ENCODE measurements at places on chromosomes 16 and 17.
A peak's percentile ranks its signal among the peaks of the same experiment; 100 is the strongest.

DNA sequence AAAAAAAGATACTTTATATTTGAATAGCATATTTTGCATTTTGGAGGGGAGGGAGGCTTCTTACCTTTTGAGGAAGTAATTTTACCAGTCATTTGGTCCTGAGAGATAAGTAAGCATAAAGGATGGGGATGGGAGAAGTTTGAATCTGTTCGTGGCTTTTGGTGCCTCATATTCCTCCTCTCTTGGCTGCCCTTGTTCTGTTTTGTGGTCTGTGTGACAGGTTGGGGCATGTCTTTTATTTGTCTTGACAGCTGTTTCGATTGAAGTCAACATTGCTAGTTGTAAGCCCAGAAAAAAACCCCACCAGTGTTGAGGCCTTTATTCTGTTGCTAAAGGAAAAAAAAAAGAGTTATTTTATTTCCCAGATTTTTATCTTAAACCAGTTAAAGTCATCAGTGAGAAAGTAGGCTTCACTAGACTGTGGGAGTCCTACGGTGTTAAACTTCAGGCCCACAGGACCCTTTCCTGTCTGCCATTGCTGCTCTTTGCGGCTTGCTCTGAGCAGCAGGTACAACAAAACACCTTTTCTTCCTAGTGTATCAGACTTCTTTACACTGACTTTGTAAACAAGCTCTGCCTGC is 11.4 kb downstream of the SLC7A6 start:
- peak; percentile 72 for DNase-seq

DNA sequence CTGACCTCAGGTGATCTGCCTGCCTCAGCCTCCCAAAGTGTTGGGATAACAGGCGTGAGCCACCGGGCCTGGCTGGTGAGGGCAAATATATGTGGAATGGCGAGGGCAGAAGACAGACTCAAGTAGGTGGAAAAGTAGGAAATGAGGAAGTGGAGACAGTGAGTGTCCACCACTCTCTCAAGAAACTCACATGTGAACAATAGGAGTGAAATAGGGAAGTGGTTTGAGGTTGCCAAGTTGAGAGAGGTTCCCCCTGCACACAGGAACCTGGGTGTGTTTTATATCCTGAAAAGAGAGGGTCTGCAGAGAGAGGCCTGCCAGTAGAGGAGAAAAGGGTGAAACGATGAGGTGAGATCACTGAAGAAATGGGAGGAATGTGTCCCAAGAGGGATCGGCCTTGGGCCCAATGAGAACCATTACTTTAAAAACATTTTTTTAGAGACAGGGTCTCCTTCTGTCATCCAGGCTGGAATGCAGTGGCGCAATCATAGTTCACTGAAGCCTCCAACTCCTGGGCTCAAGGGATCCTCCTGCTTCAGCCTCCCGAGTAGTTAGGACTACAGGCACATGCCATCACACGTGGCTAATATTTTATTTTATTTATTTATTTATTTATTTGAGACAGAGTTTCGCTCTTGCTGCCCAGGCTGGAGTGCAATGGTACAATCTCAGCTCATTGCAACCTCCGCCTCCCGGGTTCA is 17.1 kb upstream of the CORO1A start:
- DNase-seq: peak; percentile 7

DNA sequence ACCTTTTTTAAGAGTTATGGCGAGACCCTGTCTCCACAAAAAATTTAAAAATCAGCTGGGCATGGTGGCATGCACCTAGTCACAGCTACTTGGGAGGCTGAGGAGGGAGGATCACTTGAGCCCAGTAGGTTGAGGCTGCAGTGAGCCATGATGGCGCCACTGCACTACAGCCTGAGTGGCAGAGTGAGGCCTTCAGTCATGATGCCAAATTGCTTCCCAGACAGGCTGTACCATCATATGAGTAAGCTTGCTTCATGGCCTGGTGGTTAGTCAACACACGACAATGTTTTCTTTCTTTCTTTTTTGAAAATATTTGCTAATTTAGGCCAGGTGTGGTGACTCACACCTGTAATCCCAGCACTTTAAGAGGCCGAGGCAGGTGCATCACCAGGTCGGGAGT is 12.5 kb downstream of the NTAN1 start:
- DNase-seq: no peak

- no peak for DNase-seq
Measured at GRCh38 chr17:54439816-54440215, 460.8 kb upstream of the TOM1L1 start.

DNA sequence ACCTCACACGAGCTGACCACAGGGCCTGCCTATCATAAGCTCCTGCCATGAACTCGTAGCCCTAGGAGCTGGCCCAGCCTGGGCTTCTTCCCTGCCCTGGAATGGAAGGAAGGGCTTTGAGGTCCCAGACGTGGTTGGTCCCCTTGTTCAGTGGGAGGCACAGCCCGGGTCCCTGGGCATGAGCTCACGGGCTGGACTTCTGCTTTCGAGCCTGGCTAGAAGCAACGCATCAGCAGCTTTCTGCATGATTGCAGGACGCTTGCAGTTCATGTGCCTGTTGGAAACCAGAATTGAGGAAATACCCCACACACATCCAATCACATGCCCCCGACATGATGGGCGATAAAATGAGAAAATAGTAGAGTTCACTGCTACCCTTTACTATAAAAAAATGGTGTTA is 293.3 kb downstream of the MAF start:
- DNase-seq: no peak

- no peak for DNase-seq
Measured at GRCh38 chr17:33120103-33120502, 128.5 kb downstream of the SPACA3 start.

GRCh38 chr16:14121872-14122271 is 50.8 kb downstream of the MRTFB start:
- no peak for DNase-seq

- DNase-seq: peak; percentile 24
Measured at GRCh38 chr17:82775001-82775823, 23.3 kb downstream of the TBCD start.

- peak; percentile 48 for DNase-seq
Measured at GRCh38 chr17:80667462-80668277, 123.0 kb downstream of the RPTOR start.

DNA sequence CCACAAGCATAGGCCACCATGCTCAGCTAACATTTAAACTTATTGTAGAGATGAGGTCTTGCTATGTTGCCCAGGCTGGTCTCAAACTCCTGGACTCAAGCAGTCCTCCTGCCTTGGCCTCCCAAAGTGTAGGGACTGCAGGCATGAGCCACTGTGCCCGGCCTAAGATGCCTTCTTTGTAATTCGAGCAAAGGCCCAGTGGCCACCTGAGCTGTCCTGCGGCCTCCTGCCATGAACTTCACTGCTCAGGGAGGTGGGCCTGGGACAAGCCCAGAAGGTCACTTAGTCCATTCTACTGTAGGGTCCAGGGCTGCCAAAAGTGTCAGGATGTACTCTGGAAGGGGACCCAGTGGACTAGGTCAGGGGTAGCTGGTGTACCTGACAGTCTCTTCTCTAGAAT is 30.5 kb downstream of the DHX38 start:
- DNase-seq: no peak

DNA sequence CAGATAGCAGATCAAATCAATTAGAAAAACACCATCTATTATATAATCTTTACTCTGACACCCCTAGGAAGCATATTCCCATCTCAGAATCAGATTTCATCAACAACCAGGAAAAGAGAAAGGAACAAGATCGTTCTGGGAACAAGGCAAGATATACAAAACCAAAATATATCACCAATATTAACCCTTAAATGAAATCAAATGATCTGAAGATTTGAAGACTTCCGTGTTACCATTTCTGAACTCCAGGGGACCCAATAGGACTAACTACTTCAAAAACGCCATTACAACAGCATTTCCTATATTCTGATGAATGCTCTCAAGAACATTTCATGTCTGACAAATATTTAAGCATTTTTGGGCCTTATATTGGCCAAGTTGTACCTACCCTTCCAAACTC is 624.2 kb upstream of the ZFHX3 start:
- no peak for DNase-seq

GRCh38 chr16:60582528-60582927 is 1453.7 kb downstream of the CDH8 start:
- no peak for DNase-seq

GRCh38 chr17:36730857-36731490 is 129.6 kb downstream of the MRM1 start:
- DNase-seq: no peak

DNA sequence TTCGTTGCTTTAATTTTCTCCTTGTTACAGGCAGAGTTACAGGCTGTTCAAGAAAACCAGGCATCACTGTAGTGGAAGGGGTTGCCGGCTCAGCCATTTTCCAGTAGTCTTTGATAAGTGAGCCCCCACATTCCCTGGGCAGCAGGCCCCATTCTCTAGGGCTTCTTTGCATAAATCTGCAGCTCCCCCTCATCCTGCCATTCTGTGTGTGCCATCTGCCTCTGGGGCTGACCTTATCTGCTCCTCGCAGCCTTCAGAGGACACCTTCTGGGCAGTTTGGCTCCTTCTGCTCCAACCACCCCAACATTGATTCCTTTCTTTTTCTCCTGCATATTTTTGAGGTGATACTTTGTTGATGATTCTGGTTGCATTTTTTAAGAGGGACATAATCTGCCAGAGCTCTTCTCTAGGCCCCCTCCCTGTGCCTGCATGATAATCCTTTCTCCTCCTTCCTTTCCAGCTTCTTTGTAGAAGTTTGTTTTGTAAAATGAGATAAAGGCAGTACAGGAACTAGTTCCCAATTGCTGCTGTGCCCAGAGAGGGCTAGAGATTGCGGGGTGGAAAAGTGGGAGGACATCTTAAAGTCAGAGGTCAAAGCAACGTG is 17.1 kb downstream of the RND2 start:
- DNase-seq: no peak

DNA sequence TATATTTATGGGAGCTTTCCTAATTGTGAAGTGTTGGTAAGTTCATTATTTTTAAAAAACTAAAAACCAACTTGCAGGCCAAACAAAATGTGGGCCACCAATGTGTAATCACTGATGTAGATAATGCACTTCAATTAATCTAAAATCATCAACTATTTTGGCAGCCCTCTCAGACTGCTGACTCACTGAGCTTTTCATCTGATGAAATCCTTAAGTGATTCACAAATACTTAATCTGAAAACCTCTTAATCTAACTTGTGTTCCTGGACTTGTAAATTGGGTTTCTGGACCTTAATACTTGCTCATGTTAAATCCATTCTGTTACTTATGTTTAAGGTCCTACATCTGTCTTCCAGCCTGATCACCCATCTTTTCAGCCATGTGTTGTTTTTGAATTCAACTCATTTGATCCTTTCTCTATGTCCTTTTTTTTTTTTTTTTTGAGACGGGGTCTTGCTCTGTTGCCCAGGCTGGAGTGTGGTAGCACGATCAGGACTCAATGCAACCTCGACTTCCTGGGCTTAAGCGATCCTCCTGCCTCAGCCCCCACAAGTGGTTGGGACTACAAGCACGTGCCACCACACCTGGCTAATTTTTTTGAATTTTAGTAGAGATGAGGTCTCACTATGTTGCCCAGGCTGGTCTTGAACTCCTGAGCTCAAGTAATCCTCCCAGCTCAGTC is 39.0 kb downstream of the PRKCB start:
- DNase-seq: no peak

DNA sequence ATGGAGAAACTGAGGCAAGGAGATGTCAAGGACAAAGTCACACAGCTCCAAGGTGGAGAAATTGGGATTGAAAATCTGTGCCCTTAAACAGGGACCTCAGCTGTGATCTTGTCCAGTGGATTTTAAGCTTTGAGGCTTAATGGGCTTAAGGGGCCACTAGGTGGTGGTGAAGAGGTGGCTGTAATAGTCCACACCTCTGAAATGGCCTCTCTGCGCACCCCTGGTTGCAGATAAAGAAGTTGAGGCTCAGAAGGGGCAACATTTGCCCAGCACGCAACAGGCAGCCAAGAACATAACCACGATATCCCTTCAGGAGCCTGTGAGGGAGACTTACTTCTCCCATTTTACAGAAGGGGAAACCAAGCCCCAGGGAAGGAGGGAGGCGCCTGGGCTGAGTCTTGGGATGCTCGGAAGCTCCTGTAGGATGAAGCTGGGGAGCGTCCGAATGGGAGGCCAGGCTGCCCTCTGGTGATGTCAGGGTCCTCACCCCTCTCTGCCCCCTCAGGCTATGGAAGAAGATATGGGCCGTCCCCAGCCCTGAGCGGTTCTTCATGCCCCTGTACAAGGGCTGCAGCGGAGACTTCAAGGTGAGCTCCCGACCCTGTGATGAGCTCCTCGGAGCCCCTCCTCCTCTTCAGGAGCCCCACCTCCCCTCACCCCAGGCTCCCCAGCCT is 43.7 kb downstream of the IL21R start:
- DNase-seq: no peak

GRCh38 chr17:32015245-32016013 is 8.2 kb downstream of the LRRC37B start:
- no peak for DNase-seq

- DNase-seq: no peak
Measured at GRCh38 chr17:44258811-44259351, 9.1 kb downstream of the SLC4A1 start.

- DNase-seq: no peak
Measured at GRCh38 chr16:12113523-12114345, 137.2 kb downstream of the SNX29 start.

GRCh38 chr16:87850009-87851006 is 19.0 kb downstream of the SLC7A5 start:
- peak; percentile 67 for DNase-seq

DNA sequence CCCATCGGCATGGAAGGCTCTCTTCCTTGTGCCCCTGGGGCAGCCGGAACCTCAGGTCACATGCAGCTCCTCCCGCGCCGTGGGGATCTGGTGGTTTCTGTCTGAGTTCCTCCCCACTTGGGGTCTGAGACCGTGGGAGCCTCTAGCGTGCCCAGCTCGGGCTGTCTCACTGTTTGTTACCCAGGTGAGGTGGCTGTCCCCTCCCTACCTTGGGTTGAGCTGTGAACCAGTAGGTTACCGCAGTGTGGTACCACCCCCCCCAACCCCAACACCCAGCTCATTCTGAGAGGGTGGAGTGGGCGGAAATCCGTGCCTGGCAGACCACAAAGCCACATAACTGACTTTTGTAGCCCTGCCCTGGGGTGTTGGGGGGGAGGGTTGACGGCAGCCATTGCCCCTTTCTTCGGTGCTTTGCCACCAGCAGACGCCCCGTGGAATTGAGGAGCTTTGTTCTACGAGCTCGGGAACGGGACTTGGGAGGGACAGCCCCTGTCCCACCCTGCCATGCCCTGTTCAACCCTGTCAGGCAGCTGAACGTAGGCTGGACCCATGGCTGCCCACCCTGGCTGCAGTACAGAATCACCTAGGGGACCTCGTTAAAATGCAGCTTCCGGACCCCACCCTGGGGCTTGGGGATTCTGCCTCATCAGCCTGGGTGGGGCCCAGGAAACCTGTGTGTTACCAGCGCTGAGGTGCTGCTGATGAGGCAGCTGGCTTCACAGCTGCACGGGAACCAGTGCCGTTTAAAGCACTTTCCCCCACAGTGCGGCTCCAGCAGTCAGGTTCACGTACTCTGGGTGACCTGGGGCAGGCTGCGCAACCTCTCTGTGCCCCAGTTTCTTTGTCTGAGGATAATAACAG is 18.5 kb downstream of the RAP1GAP2 start:
- DNase-seq: peak; percentile 93

Measured in CD4-positive, alpha-beta T cell treated with Interleukin-6 at 100 ng/mL for 8 hours (primary cell).